ENCODE measurements at places on chromosomes 6 and 20. TPM values are rescaled to one million over a fixed set of nuclear protein-coding genes. Genes with fewer than 3 reads are reported as not detected.

DNA sequence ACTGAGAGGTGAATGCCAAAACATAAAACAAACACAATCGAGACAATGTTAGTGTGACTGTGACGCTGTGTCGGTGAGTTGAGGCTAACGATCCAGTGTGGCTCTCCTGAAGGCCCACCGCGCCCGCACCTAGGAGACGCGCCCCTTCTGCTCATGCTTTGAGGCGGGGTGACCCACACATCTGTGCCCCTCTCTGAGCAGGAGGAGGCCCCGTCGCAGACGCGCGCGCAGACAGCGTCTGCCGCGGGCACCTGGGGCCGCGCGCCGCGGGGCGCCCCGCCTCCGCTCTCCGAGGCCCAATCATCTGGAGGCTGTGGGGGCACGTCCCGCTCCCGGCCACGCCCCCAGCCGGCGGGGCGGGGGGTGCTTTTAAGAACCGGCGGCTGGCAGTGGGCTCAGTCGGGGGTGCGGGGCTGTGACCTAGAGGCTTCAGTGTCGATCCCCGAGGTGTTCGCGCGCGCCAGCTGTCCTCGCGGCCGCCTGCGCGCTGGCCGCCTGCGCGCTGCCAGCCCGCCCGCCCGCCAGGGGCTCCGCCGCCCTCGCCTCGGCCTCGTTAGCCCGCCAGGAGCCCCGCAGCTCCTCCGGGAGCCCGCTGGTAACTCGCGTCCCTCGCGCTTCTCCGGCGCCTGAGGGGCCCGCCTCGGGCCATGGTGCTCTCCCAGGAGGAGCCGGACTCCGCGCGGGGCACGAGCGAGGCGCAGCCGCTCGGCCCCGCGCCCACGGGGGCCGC lies at the start of gene SLC16A10:
TSS of gene SLC16A10 (plus strand) at position 398 of the 730 bp plus-strand sequence. CDS start at position 648, 250 bp downstream.
- peak; percentile 77 for DNase-seq

- no peak for DNase-seq
Measured at GRCh38 chr6:135298455-135298854, 117.3 kb downstream of the MYB start.

- DNase-seq: no peak
Measured at GRCh38 chr20:61219021-61219431, 33.0 kb upstream of the CDH4 start.

DNA sequence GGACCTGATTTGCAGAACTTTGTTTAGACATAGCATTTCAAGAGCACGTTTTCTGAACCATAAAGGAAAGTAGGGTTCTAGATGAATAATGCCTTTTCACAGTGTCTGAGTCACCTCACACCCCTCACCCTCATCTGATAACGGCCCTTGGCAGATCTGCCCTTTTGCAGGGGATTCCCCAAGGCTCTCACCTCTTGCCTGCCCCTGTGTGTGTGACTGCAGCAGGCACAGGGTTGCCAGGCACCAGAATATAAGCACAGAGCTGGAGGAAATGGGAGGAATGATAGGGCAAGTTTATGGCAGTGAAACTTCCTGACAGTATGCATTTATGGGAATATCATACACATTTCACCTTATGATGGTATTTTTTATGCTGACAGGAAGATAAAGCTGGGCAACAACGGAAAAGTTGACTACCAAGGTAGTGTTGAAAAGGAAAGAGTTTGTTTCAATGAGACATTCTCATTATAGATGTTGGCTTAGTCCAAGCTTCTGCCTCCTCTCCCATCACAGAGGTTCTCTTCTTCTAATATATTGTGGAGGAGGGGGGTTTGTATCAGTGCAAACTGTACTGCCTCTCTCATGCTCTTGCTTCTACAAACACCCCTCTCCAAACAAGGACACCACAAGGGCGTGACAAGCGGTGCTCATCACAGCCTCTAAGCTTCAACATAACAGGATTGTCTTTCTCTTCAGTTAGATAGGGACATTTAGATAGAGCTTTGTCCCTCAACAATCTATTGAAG lies 101.5 kb upstream of the BACH2 start:
- no peak for DNase-seq

GRCh38 chr6:166379103-166379586 lies 3.6 kb downstream of the MPC1 start:
- no peak for DNase-seq

DNA sequence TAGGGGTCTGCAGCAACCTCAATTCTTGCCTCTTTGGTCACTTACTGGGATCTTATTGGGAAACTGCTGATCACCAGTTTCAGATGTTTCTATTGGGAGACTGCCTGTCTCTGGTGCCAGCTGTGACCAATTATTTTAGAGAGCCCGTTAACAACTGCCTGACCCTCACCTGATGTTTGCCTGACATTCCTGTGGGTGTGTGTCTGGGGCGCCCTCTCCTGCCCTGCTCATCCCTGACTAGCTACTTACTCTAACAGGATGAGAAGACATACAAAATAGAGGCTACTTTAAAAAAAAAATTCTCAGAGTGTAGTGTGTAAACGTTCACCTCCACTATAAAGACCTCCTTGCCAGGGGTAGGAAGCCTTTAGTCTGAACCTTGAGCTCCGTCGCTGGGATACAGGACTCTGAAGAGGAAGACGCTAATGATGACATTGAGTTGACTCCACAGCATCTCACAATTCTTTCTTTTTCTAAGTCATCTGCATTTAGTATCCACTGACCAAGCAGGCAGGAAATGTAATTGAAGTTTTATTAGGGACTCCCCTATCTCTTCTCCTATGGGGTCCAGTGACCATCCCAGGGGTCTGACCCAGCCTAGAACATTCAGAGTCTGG lies 54.6 kb upstream of the DDR1 start:
- no peak for DNase-seq

DNA sequence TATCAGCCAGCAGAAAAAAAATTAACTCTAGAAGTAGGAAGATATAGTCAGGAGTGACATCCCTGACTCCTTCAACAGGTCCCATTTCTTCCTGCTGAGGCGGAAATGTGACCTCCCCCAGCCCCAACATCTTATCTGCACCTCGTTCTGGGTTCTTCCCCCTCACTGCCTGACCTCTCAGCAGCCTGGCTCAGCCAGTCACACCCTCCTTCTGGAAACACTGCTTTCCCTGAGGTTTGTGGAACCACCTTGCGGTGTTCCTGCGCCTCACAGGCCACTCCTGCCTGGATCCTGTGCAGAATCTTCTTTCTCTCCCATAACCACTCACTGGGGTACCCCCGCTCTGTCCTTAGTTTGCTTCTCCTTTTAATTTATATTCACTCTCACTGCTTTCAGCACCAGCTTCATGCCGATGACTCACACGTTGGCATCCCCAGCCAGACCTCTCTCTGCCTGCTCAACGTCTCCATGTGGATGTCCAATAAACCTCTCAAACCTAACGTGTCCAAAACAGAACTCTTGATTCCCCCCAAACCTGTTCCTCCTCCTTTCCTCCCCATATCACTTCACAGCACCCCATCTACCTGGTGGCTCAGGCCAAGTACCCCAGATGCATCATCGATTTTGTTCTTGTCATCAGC lies 222.8 kb upstream of the PLN start:
- no peak for DNase-seq

REM1 gene
- total RNA-seq: not detected
